ENCODE measurements at places on chromosomes 2 and 18. TPM values are rescaled to one million over a fixed set of nuclear protein-coding genes. Genes with fewer than 3 reads are reported as not detected.

GRCh38 chr2:122863532-122863931 is 1108.1 kb downstream of the TSN start:
- no peaks in the 10 kb centered on the region for H3K4me1 ChIP-seq
- no peak overlapping the region for H3K4me3 ChIP-seq
- no peak for DNase-seq
- H3K27ac ChIP-seq, result no peak overlapping the region
- H3K27me3 ChIP-seq, result no peaks in the 10 kb centered on the region

GRCh38 chr2:121160366-121160765 is 124.6 kb downstream of the TFCP2L1 start:
- H3K36me3 ChIP-seq, result no peaks in the 10 kb centered on the region
- H3K27me3 ChIP-seq, result no peaks in the 10 kb centered on the region
- DNase-seq, result no peak
- H3K4me1 ChIP-seq, result no peaks in the 10 kb centered on the region

AKAIN1 gene
- total RNA-seq, result not detected

MAPK4 gene
- not detected for total RNA-seq

C1QL2 gene
- total RNA-seq, result not detected

Measured in activated T-helper 1 cell treated with anti-CD3 and anti-CD28 coated beads, Interleukin-12 subunit alpha, Interleukin-12 subunit beta, Interleukin-2, Interleukin-4 antibody, amounts not matched to agents 30 ng/mL and 10 ng/mL and 1 ng/mL, durations not matched to agents 14 hours and 24 hours and 36 hours (primary cell).